SK-N-SH (cell line): ENCODE measurements at places on chromosomes 12 and 14.

DNA sequence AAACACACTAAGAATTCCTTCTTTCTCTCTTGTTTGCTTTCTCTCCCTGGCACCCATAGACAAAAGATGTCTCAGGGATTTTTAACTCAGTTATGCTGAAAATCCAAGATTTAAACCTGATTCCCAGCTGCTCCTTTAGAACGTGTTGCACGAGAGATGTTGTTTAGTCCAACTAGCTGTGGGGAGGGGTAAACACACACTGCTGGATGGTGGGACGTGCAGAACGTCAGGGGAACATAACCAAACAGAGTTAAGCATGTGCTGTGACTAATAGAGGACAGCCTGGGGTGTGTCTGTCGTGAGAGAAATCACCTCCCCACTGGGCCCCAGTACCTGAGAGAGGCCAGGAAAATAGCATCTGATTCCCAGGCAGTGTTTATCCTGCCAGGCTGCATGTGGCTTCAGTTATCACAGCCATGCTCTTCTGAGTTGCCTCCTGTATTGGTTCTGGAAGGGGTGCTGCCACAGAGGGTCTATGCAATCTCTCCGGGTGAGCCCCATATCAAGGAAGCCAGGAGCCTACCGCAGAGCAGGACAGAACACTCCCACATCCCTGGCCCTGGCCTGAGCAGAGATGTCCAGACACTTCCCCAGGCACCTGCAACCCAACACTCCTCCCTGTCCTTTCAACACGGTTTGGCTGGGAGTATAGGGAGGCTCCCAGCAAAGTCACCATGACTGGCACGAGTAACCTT lies 112.7 kb upstream of the EGLN3 start:
- no peak for DNase-seq

DNA sequence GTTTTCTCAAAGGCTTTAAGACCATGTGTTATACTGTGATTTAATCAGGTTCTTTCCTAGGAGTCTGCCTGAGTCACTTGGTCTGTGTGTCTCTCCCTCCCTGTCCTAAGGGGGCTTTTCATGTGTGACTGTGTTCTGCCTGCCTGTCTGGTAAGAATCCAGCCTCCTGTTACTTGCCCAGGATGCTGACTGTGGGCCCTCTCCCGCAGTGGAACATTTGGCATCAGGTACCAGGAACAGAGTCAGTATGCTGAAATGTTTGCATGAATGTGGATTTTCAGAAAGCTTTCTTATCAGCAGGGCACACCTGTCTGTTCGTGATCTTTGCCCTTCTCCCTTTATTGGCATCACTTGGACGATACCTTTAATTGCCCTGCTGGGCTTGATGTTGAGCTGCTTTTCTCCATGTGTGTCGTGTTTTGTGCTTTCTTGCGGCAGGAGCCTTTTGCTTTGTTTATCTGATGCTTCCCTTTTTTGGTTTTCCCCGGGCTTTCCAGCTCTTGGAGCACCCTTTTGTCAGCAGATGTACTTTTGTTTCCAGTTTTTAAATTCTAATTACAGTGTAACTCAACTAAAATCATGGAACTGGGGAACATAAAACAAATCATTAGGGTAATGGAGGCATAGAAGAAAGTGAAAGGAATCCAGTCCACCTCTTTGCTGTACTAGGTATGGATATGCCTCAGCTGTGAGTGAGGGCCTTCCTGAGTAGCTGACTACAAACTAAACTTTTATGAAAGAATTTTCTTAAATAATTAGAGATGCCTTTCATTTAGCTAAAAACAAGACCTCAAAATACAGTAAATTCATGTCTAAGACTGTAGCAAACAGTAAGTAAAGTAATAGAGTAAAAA lies 72.5 kb downstream of the TRAF3 start:
- peak; percentile 73 for DNase-seq

- DNase-seq, result peak; percentile 12
Measured at GRCh38 chr12:91138337-91138920, 27.1 kb upstream of the LUM start.

DNA sequence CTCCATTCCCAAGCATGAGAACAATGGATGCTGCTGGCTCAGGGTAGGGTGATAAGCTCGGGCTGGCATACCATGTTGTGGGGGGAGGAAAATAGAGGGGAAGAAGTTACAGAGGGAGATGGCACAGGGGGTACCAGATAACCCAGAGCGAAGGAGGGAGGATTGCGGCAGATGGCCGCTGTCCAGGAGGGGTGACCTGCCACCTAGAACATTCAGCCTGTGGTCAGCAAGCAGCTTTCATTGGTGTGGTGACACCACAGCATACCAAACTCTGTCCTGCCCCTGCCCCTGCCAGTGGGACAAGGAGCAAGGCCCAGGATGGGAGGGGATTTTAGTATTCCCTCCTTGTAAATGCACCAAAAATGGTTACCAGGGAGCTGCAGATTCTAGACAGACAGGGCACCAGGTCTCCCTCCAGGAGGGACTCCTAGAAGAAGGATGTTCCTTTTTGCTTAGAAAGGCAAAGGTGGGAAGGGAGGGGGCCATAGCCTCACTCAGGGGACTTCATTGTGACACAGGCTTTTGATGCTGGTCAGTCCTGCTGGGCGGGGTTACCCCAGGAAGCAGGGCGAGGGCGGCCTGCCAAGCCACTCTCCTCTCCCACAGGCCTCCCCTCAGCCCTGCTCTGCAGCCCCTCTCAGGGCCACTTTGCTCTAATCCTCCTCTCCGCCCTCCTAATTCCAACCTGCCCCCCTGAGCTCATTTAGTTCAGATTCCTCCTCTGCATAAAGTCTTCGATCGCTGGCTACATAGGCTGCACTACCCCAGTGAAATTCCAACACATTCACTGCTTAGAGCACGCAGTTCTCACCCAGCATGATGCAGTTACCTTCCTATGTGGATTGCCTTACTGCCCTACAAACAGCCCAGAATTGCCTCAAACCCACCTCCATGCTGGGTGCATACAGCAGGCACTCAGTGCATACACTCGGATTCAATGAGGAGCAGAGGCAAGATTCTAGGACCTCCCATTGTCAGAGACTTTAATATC lies 36.0 kb upstream of the PLEKHG6 start:
- DNase-seq, result no peak

- no peak for DNase-seq
Measured at GRCh38 chr12:104632724-104633201, 176.0 kb downstream of the CHST11 start.

- no peak for DNase-seq
Measured at GRCh38 chr14:99190696-99191394, 81.2 kb downstream of the BCL11B start.

- no peak for DNase-seq
Measured at GRCh38 chr14:77104393-77104792, 6.3 kb downstream of the CIPC start.

- no peak for DNase-seq
Measured at GRCh38 chr14:76201162-76201561, 49.4 kb downstream of the GPATCH2L start.

DNA sequence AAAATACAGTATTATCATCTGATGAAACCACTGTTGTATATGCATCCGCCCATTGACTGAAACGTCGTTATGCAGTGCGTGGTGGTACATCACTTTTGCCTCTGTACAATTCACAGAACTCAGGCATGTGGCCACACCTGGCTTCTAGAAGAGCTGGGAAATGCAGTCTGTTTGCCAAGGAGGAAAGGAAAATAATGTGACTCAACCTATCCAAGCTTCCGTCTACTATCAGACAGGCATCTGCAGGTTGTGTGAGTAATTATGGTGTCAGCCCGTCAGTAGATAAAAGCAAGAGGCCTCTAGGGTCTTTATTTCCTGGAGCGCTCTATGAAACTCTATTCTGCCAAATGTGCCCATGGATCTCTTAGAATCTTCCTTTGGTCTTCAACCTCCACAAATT lies 111.6 kb downstream of the BBS10 start:
- no peak for DNase-seq

- DNase-seq, result no peak
Measured at GRCh38 chr14:94481468-94482131, 5.6 kb upstream of the SERPINA9 start.

DNA sequence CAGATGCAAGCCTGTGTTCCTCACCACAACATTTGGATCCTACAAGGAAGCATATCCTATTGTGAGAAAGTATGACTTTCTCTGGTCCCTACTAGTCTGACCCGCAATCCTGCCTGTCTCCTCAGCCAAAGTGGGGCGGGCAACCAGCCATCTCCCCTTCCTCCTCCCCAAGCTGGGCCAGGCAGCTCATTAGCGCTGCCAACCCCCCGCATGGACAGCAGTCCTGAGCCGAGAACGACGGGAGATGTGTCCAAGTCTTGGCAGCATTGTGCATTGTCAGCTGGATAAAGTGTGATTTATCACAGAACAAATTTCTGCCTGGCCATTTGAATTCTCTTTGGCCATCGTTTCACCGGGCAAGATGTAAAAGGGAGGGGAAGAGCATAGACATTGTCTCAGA lies 139.4 kb downstream of the SLC15A4 start:
- no peak for DNase-seq

GRCh38 chr14:95529216-95529615 lies 5.6 kb upstream of the GLRX5 start:
- DNase-seq, result no peak

- DNase-seq, result no peak
Measured at GRCh38 chr12:28248555-28249145, 58.4 kb downstream of the CCDC91 start.

GRCh38 chr12:107510211-107510610 lies 175.4 kb upstream of the PWP1 start:
- no peak for DNase-seq

GRCh38 chr12:39287409-39287808 lies 155.5 kb downstream of the KIF21A start:
- peak; percentile 10 for DNase-seq

GRCh38 chr14:104794099-104794498 lies 1.4 kb downstream of the AKT1 start:
- peak; percentile 92 for DNase-seq

- DNase-seq, result peak; percentile 37
Measured at GRCh38 chr12:42421844-42422779, 96.1 kb downstream of the PPHLN1 start.
